Breast epithelium (tissue), 4 donors: ENCODE measurements at places on chromosomes 7 and 10.

GRCh38 chr7:17580141-17580540, 281.7 kb downstream of the AHR start:
- no peak for DNase-seq

- DNase-seq = no peak
Measured at GRCh38 chr10:4279655-4280054, 494.6 kb upstream of the KLF6 start.

DNA sequence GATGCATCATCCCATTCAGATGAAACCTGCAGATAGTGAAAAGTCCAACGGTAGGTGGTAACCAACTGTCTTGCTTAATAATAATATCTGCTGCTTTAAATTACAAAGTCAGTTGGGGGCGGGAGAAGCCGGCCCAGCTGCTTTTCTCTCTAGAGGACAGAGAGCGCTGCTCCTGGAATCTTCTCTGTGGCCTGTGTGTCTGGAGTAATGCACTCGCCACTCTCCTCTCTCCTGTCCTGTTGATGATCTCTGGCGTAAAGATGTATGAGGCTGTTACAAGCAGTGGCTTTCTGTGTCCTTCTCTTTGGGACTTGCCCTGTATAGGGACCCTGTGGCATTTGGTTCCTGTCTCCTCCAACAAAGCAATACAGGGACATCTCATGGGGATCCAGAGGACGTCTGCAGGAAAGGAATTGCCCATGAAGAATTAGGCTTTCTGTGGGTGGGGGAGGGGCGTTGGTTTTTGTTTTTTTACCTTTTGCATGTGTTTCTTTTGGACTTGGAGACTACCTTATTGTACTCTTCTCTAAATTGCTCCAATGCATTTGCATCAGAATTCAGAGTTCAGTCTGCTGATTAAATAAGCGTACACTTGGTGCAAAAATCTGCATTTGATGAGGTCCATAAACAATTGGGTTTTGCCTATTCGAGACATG, 231.6 kb downstream of the CELF2 start:
- DNase-seq = no peak

- peak; percentile 52 for DNase-seq
Measured at GRCh38 chr10:97921581-97922021, 72.0 kb downstream of the GOLGA7B start.

- no peak for DNase-seq
Measured at GRCh38 chr7:69947998-69948397, 349.7 kb downstream of the AUTS2 start.

- DNase-seq = no peak
Measured at GRCh38 chr7:46226860-46227259, 305.8 kb upstream of the IGFBP3 start.

- DNase-seq = no peak
Measured at GRCh38 chr10:77919713-77920108, 6.8 kb downstream of the DLG5 start.

- DNase-seq = peak; percentile 25
Measured at GRCh38 chr7:44281811-44282600, 43.4 kb downstream of the CAMK2B start.

- DNase-seq = no peak
Measured at GRCh38 chr10:104612571-104613205, 28.4 kb upstream of the SORCS3 start.

- DNase-seq = no peak
Measured at GRCh38 chr10:70280099-70280498, 3.7 kb downstream of the NPFFR1 start.

DNA sequence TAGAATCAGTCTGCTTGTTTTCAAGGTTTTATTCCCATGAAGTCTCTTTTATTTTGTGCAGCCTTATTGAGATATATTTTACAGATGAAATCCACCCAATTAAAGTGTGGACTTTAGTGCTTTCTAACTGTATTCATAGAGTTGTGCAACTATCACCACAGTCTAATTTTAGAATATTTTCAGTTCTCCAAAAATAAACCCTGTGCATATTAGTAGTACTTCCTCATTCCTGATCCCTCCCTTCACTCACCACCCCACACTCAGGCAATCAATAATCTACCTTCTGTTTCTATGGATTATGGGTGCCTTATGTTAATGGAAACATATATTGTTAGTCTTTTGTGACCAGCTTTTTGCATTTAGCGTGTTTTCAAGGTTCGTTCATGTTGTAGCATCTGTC, 185.7 kb upstream of the TMEM72 start:
- DNase-seq = no peak

DNA sequence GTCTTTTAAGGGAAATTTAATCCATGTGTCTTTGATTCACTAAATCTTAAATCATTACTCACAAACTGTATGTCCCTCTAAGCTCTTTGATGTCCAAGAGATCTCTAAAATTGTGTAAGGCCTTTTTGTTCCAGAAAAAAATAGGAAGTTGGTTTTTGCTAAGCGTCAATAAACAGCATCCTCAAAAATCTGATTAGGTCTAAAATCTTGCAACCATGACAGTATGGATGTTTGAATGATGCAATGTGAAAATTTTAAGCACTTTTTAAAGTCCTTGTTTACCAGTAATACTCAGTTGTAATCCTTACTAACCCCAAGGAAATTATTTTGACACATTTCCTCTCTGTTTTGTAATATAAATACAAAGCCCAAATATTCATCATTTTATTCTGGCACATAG, 6.8 kb downstream of the MET start:
- no peak for DNase-seq

DNA sequence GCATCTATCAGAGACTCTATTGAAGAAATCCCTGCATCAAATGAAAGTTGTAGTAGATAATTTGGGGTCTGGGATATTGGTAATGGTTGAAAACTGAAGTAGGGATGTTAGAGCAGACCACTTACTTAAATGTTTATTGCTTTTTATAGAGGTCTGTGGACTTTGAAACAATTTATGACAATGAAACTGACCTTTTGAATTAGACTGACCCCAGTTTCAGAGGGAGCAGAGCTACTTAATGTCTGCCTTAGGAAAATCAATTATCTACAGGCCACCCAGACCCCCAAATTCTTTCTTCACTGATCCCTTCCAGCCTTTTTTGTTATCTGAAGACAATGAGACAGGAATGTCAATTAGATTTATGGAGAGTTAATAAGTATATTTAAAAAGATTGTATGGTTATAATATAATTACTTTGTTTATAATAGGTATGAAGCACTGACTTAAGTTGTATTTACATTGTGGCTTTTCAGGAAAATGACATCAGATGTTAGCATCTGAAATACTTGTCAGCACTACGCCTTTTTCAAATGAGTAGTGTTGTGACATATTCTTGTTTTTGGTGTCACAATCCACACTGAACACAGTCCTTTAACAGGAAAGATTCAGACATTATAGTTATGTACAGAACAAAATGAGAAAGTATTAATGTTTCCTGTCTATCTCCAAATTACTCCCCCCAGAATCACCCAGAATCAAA, 13.9 kb downstream of the MGAM2 start:
- DNase-seq = no peak

GRCh38 chr10:43861966-43862751, 213.5 kb upstream of the ZNF32 start:
- DNase-seq = no peak

GRCh38 chr7:108525327-108525984, 479 bp downstream of the PNPLA8 start:
- no peak for DNase-seq

GRCh38 chr7:41592236-41592635, 110.7 kb downstream of the INHBA start:
- no peak for DNase-seq

GRCh38 chr10:24448351-24448999, 239.5 kb downstream of the KIAA1217 start:
- DNase-seq = no peak

DNA sequence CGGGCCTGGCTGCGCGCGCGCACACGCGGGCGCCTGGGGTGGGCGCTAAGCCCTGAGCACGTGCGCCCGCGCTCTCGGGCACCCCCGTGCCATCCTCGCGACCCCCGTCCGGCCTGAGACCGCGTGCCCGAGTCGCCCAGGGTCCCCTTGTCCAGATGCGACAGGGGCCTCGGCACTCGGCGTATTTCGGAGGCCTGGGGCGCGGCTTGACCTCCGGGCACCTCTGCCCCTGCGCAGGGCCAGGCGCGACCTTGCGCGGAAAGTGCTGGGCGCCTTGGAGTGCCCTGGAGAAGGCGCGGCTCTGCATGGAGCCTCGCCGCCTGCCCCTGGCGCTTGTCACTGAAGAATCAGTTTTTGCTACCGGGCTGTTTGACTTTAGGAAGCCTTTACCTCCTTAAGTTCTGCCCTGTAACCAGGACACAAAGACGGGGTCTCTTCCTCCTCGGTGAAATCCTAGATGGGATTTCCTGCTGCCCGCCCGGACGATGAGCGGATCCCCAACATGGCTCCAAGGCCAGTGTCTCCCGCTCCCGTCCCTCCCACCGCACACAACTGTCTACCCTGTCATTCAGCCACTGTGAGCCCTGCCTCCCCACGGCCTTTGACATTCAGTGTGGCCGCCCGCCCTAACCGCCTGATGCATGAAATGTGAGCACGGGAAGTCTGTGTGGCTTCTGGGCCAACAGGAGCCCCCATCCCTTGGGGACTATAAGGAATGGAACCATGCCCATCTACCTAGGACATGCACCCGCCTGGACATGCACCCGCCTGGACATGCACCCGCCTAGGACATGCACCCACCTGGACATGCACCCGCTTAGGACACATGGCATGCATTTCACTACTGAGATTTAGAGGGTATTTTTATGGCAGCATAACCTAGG, 1.1 kb upstream of the STK32C start:
- peak; percentile 52 for DNase-seq

DNA sequence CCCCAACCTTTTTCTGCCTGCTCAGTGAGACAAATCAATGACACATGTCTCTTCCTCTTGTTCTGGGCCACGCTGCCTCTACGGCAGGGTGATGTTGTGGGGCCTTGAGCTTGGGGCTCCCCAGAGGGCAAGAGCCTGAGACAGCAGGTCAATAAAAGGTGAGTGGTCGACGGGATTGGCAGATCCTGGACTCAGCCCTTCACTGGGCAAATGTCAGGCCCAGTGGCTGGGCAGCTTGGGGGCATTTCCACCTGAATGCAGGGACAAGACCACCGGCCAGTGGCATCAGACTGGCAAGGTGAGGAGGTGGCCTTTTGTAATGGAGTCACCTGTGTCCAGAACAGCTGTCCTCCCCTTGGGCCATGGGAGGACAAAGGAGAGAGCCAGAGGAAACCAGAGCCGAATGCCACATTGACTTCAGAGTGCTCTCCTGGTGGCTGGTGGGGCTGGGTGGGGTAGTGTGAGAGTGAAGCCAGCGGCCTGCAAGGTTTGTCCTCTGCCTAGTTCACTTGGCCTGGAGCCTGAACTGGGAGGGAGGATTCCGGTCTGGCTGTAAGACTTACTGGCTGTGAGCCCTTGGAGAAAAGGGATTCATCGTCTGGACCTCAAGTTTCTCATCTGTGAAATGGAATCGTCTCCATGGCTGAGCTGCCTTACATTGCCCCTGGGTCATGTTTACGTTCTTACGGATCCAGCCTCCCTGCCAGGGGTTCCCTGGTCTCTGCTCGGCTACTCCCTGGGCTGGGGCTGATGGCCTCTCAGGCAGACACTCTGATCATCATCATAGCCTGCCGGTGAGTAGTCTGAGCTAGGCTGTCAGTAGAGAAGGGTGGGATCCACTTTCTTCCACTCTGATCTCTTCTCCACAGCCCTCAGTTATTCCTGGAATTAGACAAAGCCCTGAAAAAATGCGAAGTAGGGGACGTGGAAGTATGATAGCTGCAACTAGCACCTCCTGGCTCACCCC, 25.4 kb upstream of the CRHR2 start:
- no peak for DNase-seq

DNA sequence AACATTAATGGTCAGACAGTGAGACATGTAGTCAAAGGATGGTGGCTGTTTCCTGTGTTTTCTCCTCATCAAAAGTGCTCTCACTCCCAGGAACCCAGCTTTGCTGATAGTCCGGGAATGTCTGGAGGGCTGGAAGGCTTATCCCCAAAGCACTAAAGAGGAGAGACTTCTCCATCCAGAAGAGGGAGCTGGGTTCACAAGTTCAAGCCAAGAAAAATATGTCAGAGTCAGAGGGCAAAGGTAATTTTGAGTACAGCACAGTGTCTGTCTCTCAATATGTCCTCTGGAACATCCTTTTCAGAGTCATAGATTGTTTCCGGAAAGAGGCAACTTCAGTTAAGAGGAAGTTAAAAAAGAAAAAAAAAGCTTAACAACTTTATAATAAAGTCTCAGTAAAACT, 281.5 kb upstream of the PHYHIPL start:
- DNase-seq = no peak

DNA sequence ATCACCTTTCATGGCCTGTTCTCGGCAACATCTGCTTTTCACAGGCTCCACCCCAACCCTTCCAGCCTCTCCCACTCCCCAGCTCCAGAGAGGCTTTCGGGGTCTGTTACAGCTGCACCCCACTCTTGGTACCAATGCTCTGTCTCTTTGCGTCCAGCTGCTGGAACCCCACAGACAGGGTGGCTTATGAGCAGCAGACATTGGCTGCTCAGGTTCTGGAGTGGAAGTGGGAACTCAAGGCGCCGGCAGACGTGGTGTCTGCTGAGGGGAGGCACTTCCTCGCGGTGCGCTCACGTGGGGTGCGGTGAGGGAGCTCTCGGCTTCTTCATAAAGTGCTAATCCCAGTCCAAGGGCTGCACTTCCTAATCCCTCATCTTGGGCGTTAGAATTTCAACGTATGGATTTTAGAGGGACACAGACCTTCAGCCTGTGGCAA, 185.7 kb downstream of the ELFN1 start:
- no peak for DNase-seq

DNA sequence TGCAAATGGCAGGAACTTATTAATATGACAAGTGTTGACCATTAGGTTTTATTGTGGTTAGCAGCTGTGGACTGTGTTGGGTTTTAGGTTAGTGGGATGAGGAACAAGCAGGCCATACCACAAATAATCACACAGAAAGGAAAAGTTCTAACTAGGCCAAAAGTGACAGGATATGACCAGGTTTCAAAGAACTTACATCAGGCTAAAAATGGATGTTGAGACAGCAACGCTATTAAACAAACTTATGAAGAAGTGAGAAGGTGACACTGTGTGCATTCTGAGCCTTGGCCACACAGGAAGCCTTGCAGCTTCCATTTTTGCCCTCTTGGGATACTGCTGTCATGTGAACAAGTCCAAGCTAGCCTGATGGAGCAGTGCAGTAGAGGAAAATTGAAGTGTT, 568.8 kb downstream of the HTR7 start:
- no peak for DNase-seq

- DNase-seq = no peak
Measured at GRCh38 chr7:109694149-109695071, 1124.7 kb downstream of the DNAJB9 start.
